ENCODE measurements at places on chromosomes 1 and 21.

DNA sequence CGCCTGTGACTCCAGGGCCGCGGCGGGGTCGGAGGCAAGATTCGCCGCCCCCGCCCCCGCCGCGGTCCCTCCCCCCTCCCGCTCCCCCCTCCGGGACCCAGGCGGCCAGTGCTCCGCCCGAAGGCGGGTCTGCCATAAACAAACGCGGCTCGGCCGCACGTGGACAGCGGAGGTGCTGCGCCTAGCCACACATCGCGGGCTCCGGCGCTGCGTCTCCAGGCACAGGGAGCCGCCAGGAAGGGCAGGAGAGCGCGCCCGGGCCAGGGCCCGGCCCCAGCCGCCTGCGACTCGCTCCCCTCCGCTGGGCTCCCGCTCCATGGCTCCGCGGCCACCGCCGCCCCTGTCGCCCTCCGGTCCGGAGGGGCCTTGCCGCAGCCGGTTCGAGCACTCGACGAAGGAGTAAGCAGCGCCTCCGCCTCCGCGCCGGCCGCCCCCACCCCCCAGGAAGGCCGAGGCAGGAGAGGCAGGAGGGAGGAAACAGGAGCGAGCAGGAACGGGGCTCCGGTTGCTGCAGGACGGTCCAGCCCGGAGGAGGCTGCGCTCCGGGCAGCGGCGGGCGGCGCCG lies at the start of gene SIM2:
Gene SIM2 (plus strand): TSS at position 135 of the 565 bp plus-strand sequence. CDS start 632 bp downstream, outside the sequence.
- no peak for DNase-seq

DNA sequence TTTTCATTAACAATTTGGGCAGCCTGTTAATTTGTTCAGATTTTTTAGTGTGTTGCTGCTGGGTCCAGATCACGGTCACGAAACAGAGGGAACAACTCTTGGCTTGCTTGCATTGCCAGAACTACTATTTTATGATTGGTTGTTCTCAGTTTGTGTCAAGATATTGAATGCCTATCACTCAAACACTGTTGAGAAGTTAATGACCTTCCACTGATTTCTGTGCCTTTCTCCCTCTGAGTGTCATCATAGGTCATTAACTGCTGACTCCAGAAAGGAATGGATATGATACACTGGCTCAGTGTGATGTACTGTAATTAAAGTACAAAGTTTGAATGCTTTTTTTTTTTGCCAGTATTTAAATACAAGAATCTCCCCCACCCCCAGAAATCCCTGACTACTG lies 9.2 kb downstream of the CHODL start:
- no peak for DNase-seq

DNA sequence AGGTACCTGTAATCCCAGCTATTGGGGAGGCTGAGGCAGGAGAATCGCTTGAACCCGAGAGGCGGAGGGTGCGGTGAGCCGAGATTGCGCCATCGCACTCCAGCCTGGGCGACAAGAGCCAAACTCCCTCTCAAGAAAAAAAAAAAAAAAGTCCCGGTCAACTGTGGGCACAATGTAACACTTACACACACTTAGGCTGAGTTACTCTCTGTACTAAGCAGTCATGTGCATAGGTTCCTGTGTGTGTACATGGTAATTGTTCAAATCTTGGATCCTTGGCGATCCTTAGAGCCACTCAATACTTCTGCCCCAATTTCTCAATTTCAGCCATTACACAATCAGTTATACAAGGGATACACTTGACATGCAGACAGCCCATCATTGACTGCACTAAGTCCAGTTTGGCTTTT lies 11.6 kb downstream of the SDCCAG8 start:
- no peak for DNase-seq

GRCh38 chr21:32956061-32956656 lies 69.6 kb upstream of the OLIG2 start:
- DNase-seq: no peak

Data from activated naive CD4-positive, alpha-beta T cell (primary cell).